HCT116 (cell line): ENCODE measurements at places on chromosomes 4 and X.

GRCh38 chr4:19382993-19383756, 868.5 kb upstream of the SLIT2 start:
- no peak for DNase-seq

DNA sequence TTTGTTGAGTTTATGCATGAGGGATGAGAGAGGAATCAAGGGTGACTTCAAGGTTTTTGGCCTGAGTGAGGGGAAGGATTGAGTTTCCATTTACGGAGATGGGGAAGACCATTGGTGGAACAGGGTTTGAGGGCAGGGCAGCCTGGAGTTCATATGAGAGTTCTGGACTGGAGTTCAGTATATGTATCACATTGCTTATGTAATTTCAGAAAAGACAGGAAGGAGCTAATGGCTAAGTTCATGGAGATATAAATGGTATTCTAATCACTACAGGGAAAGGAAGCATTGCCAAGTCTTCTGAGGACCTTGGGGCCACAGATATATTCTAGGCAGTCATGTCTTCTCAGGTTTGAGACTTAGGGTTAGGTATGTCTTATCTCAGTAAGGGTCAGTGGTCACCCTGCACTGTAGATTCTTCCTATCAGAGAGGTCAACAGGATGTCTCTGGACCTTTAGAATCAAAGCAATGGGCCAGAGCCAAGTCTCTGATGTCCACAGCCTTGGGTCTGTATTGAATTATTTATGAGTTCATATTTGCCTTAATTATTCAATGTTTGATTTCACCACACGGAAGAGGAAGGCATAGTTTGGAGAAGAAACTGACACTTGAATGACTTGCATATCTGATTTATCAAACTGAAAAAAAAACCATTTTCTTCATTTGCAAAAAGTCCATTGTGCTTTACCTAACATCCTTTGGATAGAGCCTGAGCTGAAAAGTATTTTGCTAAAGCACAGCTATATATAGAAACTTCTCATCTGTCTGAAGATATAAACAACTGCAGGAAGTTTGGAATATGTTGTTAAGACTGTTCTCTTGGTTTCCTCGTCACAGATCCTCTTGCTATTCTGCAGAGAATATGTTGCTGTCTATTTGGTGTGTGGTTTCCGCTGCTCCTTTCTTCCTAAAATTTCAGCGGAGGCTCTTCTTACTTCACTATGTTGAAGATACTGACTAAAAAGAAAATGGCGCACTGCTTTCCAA, 139.5 kb downstream of the PDGFRA start:
- no peak for DNase-seq

DNA sequence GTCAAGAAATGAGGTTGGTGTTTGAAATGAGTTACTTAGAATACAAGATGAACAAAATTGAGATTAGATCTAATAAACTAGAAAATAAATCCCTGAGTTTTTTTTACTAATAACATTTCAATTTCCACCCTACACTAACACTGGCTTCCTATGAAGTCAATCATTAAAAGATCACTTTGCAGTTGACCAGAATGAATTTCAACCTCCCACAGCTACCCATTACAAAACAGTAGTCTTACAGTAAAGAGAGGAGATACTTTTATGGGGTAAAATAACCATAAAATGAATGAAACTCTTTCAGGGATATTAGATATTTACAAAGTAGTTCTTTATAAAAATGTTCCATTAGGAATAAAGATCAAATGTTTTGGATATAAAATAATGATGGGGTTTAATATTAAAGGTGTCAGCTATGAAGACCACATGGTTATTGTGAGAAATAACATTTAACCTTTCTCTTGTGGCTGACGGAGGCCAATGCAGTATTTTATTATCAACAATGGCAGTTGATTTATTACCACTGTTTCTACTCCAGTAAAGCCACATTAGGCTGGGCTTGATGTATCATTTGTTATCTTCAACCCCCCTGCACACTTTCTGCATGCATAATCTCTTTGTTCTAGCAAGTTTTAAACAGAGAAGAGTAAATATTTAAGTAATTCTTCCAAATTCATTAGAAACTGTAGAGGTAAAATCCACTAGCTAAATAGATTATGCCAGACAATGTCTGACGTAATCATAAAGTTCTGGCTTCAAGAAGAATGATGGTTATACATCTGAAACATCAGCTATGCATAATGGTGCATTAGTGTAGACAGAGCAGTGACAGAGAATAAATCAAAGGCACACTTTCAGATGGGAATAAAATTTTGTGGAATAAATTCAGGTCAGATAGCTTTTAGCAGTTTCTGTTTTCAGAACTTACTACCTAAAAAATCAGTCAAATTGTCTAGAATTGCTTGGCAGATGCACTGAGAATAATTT, 516.6 kb downstream of the PCDH18 start:
- DNase-seq: no peak

- DNase-seq: no peak
Observed at GRCh38 chrX:27465036-27465435, 1.9 kb upstream of the PPP4R3C start.

GRCh38 chrX:16516232-16516876, 133.6 kb upstream of the S100G start:
- no peak for DNase-seq

- DNase-seq: peak; percentile 6
Observed at GRCh38 chrX:31036895-31037294, 34.9 kb downstream of the FTHL17 start.

DNA sequence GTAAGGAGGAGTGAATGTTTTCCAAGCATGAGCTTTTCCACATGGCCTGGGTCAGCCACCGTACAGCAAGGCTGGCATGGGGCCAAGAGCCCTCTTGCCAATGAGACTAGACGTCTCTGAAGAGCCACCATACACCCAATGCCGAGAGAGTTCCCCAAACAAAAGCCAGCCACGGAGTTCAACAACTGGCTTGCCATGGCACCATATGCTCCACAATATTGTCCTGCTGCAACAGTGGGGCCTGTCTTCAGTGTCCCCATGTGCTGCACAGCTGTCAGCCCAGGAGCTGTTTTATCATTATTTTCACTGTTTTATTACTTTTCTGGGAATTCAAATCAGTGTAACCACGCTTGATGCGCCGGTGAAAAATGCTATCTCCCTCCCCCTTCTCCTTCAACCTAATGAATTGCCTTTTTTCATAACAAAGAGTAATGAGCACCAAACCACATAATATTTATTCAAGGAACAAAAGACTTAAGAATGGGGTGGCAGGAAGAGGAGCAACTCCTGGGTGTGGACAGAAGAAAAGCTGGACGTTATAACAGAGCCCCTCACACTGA, 18.4 kb downstream of the MAML3 start:
- no peak for DNase-seq

GRCh38 chr4:81455897-81456296, 15.8 kb downstream of the RASGEF1B start:
- DNase-seq: no peak
